ENCODE measurements at places on chromosomes 6 and 20.

- peak; percentile 73 for DNase-seq
Measured at GRCh38 chr20:19993958-19994669, 23.0 kb upstream of the NAA20 start.

- no peak for DNase-seq
Measured at GRCh38 chr20:14049111-14049510, 53.8 kb downstream of the MACROD2 start.

DNA sequence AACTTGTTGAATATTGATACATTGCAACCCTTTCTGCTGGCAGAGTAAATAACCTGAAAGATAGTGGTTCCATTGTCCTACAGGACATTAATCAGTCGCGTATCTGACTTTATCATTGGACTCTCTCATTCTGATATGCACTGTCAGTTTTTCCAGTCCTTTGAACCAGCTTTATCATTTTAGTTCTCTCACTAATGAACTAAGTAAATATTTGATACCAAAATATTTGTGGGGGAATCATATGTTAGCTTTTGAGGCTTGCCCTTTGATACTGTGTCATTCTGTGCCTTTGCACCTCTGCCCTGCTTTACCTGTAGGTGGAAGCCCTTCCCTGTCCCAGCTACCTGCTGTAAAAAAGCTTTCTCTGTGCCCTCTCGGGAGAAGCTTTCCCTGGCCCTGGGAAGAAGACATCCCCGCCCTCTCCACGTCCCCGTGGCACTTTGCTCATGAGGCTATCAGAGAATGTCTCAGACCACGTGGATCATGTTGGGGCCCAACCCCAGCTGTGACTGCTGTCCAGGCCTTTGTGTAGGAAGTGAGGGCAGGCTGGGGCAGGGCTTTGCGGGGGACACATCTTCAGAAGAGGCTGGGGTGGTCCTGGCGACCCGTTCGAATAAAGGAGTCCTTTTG lies 117.8 kb upstream of the NXT1 start:
- DNase-seq: no peak

GRCh38 chr20:56163806-56164205 lies 84.7 kb upstream of the MC3R start:
- DNase-seq: no peak

Data from femur (tissue), 1 donor.